ENCODE measurements at places on chromosomes 16 and 17. TPM values are rescaled to one million over a fixed set of nuclear protein-coding genes. Genes with fewer than 3 reads are reported as not detected.
A peak's percentile ranks its signal among the peaks of the same experiment; 100 is the strongest.

- H3K4me3 ChIP-seq = peak within 1 kb of the TSS; percentile 72
- DNase-seq = no peak
- peaks cover 36% of the 10 kb centered on the region for H3K4me1 ChIP-seq
- H3K27ac ChIP-seq = peak within 1 kb of the TSS; percentile 36
- no peaks in the 10 kb centered on the region for H3K36me3 ChIP-seq
Measured at GRCh38 chr16:10579965-10580882, at the start of gene EMP2. Gene EMP2 (minus strand): TSS chr16:10580598. CDS start chr16:10547617, 32,981 bp downstream.

DNA sequence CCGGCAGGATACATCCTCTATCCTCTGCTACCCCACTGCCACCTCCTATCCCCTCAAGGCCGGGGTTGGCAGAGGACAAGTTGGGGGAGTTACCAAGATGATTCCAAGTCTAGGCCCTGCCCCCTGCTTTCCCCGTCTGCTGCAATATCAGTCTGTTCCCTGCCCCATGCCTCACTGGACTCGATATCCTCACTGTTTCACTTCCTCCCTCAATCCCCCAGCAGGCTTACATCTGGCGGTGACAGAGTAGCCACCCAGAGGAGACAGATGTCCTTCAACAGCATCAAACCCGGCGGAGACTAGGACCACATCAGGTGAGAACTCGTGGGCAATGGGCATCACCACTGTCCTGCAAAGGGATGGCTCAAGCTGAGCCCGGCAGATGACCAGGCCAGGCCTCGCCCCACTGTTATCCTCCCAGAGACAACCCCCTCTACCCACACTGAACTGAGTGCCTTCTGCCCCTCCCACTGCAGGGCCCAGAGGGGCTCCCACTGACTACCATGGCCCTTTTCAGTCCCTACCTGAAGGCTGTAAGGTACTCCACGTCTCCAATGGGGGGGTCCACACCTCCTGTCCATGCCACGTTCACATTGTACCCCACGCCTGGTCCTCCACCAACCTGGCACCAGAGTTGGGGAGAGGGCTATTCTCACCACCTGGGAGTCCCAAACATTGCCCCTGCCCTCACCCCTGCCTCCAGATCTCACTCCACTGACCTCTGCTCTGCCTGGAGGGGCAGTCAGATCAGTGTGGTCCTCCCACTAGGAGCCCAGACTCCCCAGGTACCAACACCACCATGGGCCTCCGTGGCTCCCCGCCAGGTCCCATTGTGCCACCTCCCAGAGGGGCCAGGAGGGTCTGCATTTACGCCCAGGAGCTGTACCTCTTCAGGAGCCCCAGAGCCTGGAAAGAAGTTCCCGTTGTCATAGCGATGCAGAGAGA, 9.6 kb downstream of the G6PC3 start:
- H3K27me3 ChIP-seq = no peaks in the 10 kb centered on the region
- no peak overlapping the region for H3K4me3 ChIP-seq
- no peak for DNase-seq
- peaks cover 26% of the 10 kb centered on the region for H3K36me3 ChIP-seq
- H3K27ac ChIP-seq = peak overlapping the region; percentile 15
- H3K4me1 ChIP-seq = no peaks in the 10 kb centered on the region

The RRAD gene
- 6.5 TPM for total RNA-seq

The NLRC5 gene
- 6.6 TPM for total RNA-seq

GRCh38 chr17:17736205-17737183, 55.2 kb downstream of the RAI1 start:
- H3K4me1 ChIP-seq = peaks cover 57% of the 10 kb centered on the region
- DNase-seq = no peak

The GAN gene
- total RNA-seq = 16.7 TPM

Data from chondrocyte (in vitro differentiated cells).